ENCODE measurements at places on chromosomes 6 and 20.
A peak's percentile ranks its signal among the peaks of the same experiment; 100 is the strongest.

DNA sequence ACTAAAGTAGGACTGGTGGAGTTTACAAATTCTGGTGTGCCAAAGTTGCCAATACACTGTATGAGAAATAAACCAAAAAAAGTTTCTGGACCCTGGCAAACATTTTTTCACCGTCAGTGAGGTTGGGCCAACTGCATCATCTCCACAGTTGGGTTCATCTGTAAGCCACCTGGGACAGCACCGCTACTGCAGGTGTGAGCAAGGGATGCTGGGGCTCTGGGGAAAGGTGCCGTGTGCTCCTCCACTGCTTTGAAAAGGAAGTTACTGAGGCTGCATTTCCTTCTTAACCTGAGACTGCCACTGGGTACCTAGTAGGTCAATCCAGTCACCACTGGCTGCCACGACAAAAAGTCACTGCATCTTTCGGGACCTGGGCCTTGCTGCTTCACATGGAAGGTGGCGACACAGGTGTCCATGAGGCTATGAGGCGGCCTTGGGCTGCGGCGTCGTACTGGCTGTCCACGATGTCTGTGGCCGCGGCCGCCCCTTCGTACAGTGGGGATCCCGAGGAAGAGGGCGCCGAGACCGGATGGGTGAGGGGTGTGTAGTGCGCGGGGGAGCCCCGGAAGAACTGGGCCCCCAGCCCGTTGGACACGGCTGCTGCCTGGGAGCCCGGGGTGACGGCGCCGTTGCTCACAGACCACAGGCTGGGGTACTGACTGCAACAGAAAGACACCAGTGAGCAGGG is 9.6 kb downstream of the TBXT start:
- peak; percentile 24 for DNase-seq

DNA sequence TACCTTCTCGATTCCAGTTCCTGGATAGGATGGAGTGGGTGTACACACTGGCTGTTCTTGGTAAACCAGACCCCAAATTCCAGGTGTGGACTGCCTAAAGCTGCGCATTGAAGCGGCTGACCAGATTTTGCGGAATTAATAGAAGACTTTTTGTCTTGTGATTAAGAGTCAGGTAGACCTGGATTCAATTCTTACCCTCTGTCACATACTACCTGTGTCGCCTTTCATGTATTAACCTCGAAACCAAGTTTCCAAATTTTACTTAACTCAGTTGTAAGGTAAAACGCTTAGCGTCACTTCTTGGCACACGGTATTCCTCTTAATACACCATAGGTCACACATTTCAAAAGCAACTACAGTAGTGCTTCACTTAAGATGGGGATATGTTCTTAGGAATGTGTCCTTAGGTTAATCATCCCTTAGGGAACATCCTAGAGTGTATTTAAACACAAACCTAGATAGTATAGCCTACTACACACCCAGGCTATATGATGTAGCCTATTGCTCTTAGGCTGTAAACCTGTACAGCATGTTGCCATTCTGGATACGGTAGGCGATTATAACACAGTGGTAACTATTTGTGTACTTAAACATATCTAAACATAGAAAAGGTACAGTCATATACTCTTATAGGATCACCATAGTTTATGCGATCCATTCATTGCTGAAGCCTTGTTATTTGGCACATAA is 733 bp upstream of the GOPC start:
- DNase-seq: no peak

DNA sequence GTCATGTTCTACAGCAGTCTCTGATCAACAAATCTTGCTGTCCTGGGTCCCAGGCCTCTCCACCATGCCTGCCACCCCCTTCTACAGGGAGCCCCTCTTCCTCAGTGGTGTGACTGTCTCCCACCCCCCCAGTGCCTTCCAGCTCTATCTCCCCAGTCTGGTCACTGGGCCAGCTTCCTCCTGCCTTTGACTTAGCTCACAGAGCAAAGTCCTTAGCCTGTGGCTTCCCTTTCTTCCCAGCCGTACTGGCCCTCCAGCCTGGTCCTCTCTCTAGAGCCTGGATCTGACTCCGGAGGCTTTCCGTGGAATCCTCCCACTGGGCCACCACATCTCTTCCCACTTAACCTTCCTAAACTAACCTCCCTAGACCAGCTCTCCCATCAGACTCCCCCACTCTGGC is 17.0 kb downstream of the MAPK13 start:
- no peak for DNase-seq

DNA sequence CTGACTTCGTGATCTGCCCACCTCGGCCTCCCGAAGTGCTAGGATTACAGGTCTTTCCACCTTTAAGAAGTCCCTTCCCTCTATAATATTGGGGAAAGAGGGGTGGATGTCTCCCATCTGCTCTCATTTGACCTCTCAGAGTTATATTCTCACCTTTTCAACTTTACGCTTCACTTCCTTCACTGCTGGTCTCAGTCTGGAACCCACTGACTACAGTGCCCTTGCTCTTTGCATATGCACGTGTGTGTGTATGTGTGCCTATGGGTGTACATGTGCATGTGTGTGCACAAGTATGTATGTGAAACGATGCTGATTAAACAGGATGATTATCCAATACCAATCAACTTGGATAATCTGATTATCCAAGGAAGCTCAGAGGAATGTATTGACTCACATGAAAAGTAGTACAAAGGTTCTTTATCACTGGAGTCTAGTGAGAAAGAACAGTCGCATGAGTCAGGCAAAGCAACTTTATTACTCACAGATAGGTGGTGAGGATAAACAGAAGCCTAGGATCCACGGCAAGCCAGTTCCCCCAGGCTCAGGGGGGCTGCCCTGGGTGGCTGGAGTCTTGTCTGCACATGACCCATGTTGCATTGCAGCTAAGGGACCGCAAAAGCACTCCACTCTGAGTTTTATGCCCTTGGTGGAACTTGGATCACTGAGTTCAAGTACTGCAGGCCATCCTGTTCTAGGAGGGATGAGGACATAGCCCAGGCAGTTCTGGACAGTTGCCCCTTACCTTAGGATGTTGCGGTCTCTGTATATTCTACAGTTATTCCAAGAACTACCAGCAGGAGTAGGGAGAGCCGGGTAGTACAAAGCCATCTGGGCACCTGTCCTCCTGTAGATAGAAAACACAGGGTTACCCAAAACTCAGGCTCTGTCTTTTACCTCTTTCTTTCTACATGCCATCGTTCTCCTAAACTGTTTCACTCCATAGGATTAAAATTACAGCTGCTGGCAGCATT is 50.9 kb downstream of the SNRNP48 start:
- peak; percentile 45 for DNase-seq

DNA sequence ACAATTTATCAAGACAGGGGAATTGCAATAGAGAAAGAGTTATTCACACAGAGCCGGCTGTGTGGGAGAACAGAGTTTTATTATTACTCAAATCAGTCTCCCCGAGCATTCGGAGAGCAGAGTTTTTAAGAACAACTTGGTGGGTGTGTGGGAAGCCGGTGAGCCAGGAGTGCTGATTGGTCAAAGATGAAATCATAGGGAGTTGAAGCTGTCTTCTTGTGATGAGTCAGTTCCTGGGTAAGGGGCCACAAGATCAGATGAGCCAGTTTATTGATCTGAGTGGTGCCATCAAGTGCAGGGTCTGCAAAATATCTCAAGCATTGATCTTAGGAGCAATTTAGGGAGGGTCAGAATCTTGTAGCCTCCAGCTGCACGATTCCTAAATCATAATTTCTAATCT is 50.0 kb upstream of the ECI2 start:
- no peak for DNase-seq

DNA sequence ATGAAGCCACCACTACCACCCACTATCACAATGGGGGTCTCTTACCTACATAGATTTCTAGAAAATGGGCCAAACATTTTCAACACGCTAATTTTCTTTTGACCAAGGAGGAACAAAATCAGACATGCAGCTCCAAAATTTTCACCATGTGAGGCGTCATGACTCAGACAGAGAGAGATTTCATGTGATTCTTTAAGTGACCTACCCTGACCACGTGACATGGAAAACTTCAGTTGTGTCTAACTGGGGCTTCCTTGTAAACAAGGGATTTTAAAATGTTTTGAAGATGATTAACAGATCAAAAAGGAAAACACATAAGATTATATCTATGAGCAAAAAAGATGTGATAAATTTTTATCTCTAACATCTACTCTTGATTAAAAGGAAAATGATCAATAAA is 199.2 kb downstream of the TBXT start:
- no peak for DNase-seq

DNA sequence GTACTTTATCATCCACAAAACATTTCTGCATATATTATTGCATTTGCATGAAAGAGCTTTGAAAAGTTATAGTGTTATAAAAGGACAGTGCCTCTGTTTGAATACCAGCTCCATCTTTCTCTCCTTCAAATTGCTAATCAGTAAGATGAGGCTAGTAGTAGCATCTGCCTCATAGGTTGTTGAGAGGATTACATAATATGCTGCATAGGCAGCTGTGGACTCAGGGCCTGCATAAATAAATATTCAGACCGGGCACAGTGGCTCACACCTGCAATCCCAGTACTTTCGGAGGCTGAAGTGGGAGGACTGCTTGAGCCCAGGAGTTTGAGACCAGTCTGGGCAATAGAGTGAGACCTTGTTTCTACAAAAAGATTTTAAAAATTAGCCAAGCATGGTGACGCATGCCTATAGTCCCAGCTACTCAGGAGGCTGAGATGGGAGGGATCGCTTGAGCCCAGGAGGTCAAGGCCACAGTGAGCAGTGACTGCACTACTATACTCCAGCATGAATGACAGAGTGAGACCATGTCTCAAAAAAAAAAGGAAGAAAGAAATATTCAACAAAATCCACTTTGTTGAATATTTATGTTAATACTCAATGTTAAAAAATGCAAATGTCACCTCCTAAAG is 18.3 kb upstream of the SEC63 start:
- no peak for DNase-seq

DNA sequence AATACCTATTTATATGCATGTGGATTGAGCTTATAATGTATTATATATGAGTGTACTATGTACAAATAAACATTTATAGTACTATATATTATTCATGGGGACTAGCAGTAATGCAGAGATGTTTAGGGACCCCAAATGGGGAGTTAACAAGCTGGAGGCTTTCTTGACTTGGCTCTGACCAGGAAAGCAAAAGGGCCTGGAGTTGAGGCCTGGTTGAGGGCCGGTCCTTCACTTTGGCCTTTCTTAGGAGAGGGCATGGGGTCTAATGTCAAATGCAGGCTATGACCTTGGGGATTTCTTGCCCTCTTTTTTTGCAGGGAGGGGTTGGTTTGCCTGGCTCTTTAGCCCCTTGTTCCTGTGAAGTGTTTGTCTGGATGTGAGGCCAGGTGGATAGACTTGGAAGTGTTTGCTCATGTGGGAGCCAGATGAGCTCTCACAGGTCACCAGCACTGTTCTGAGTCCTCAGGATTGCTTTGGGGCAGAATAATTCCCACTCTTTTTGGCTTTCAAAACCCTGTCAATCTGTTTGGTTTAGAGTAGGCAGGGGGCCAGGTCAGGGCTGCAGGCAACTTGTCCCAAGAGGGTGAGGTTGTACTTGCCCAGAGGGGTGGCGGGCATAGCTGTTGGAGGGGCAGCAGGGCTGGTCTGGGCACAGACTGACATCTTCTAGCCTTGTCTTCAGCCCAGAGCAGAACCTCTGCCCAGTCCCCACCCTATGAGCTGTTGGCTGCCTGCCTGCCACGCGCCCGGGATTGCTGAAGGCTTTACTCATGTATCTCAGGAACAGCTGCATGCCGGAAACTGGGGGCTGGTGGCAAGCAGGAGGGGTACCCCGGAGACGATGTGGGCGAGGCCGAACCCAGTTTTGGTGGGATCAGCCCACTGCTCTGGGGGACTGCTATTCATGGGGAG is 14.6 kb downstream of the TJAP1 start:
- DNase-seq: peak; percentile 31

GRCh38 chr6:52516269-52516668 is 60.6 kb downstream of the TRAM2 start:
- DNase-seq: no peak

- no peak for DNase-seq
Measured at GRCh38 chr6:45923831-45924391, 91.7 kb downstream of the CLIC5 start.

- DNase-seq: no peak
Measured at GRCh38 chr6:3876101-3876500, 26.9 kb downstream of the FAM50B start.

DNA sequence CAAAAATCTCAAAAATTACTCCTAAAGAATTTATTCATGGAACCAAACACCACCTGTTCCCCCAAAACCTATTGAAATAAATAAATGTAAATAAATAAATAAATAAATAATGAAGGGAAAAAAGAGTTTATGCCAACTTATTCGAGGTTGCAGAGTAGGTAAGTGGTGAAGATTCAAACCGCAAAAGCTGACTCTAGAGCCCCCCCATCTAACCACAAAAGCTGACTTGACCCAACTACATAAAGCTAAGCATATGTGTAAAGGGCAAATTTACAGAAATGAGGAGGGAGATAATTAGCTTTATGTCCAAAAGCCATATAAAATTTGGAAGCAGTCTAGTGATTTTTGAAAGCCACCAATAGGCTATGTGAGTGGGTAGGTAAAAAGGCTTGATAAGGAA is 486.9 kb downstream of the PKHD1 start:
- no peak for DNase-seq

DNA sequence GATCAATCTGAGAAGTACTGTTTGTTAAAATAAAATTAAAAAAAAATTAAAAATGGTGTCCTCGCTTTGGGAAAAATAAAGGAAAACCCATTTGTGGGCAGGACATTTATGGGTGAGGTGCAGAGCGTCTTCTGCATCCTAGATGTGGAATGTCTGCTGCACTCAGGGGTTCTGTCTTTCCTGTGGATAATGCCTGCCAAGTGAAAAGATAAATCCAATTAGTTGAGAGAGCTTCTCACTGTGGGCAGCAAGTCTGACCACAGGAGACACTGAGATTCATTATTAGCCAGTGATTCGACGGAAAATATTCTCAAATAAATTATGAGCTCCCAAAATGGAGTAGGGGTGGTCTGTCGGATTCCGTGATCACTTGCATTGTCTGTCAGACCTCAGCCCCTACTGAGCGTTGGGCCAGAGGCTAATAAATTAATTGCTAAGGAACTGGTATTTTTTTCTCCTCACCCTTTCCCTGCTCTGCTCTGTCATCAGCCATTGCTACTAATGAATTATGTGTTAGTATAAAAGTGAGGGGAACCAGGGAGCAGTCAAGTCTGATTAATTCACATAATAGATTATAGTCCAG is 10.0 kb downstream of the GMPR start:
- DNase-seq: no peak

DNA sequence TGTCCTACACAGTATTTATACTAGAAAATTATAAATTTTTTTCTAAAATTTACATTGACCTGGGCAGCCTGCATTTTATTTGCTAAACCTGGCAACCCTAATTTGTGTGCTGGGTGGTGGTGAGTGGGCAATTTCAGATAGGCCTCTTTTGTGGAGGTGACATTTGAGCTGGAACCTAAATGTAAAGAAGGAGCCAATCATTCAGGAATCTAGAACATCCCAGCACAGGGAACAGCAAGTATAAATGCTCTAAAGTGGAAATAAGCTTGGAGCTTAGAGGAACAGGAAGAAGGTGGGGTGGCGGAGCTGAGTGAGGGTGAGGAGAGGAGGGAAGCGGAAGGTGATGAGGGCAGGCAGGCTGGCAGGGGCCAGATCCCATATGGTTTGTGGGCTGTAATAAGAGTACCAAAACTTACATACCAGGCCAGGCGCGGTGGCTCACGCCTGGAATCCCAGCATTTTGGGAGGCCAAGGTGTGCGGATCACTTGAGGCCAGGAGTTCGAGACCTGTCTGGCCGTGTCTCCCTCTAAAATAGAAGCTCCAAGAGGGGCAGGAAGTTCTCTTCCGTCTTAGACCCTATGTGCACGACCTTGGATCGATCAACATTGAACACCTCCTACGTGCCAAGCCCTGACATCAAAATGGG is 549 bp upstream of the CSE1L start:
- peak; percentile 28 for DNase-seq
